ENCODE measurements at places on chromosomes 6 and 20.

DNA sequence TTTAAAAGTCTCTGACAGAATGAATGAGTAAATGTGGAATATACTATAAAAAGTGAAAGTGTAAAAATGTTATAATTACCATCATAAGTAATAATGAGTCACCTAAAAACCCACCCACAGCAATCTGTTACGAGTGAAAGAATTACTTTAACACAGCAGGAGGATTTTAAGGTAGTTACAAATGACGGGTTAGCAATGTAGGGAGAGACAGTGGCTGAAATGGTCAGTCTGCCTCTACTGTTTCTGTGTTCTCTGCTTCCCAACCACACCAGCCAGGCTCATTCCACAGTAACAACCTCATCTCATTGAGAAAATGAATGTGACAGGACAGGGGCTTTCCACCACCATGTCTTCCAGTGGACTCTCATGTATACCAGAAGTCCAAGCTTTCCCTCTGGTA is 124.4 kb upstream of the KCNK16 start:
- no peak for DNase-seq

GRCh38 chr6:167208819-167209576 is 51.2 kb upstream of the GPR31 start:
- DNase-seq = no peak

DNA sequence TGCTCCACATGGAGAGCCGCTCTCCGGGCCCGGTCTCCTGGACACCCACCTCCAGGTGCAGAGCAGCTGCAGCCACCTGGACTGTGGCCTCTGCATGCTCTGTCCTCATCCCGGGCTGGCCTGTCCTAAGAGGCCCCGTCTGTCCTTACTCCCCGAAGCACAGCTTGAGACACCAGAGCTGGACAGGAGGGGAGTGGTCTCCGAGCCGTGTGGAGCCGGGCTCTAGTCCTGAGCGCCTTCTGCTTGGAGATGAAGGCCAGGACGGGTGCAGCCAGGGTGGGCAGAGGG is 6.7 kb upstream of the NTSR1 start:
- no peak for DNase-seq

- peak; percentile 29 for DNase-seq
Observed at GRCh38 chr6:106097411-106098231, 11.5 kb downstream of the PRDM1 start.

- no peak for DNase-seq
Observed at GRCh38 chr6:50305660-50306059, 255.9 kb upstream of the DEFB112 start.

- peak; percentile 11 for DNase-seq
Observed at GRCh38 chr6:150813993-150814359, 51.5 kb upstream of the MTHFD1L start.

DNA sequence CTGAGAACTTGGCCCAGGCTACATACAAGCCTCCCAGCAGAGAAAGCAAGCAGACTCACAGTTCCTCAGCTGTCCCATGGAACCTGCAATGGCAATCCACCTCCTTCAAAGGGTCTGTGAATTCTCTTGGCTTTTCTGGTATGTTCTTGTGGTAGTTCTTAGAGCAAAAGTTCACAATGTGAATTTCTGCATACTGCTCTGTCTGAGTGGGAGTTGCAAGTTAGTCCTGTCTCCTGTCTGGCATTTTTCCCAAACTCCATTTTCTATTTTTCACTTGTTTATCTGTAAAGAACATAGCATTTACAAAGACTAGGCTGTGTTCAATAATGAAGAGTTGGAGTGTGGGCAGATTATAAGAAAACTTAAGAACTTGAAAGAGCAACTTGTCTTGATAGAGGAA is 269.9 kb downstream of the BCKDHB start:
- DNase-seq = no peak

GRCh38 chr20:48856130-48856529 is 28.3 kb upstream of the PREX1 start:
- no peak for DNase-seq

- peak; percentile 46 for DNase-seq
Observed at GRCh38 chr6:55069132-55069781, 105.1 kb upstream of the HCRTR2 start.

DNA sequence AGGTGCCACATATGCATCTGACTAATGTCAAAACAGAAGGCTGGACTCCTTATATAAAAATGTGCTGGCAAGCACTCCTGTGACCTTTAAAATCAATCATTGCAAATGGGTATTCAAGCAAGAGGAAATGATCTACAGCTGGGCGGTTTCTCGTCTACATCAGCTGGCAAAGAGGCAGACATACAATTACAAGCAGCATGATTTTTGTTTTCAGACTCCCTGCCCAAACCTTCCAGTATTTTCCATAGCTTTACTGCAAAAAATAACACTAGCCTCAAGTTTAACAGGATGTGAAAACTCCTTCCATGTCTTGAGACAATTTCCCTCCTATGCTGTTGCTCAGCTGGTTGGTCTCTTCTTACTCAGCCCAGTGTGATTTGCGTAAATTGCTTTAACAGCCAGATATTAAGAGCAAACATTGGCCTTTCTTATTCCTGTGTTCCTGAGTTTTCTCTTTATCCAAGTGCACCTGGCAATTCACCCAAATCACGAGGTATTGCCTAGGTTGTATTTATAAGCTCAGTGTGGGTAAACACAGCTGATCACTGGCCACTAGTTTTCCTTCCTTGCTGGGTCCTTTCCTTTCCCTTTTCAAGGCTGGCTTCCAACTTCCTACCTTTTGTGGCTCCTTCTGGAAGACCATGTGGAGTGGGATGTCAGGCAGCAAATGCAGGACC is 130.4 kb downstream of the MOXD1 start:
- DNase-seq = no peak

DNA sequence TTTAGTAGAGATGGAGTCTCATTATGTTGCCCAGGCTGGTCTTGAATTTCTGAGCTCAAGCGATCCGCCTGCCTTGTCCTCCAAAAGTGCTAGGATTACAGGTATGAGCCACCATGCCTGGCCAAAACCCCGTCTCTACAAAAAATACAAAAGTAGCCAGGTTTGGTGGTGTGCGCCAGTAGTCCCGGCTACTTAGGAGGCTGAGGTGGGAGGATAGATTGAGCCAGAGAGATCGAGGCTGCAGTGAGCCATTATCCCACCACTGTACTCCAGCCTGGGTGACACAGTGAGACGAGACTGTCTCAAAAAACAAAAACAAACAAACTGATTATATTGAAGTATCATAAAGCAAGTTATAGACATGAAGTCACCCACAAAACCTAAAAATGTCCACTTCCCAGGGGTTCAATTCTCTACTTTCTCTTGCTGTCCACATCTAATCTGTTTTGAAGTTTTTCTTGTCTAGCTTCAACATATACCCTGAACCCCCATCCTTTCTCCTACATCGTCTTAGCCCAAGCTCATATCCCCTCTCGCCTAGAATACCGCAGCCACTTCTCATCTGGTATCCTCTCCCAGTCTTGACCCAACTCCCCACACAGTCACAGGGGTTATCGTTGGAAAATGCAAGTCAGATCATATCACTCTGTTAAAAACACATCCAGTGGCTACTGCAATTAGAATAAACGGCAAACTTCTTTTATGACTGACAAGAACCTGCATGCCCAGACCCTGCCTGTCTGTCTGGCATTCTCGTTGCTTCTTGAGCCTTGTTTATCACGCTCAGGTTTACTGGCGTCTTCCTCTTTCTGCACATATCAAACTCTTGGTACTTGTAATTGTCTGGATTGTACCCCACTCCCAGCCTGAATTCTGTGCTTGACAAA is 20.1 kb upstream of the NCOA3 start:
- DNase-seq = no peak

GRCh38 chr6:23828861-23829260 is 297.2 kb upstream of the NRSN1 start:
- DNase-seq = no peak

GRCh38 chr6:66245231-66245630 is 538.2 kb upstream of the EYS start:
- no peak for DNase-seq

DNA sequence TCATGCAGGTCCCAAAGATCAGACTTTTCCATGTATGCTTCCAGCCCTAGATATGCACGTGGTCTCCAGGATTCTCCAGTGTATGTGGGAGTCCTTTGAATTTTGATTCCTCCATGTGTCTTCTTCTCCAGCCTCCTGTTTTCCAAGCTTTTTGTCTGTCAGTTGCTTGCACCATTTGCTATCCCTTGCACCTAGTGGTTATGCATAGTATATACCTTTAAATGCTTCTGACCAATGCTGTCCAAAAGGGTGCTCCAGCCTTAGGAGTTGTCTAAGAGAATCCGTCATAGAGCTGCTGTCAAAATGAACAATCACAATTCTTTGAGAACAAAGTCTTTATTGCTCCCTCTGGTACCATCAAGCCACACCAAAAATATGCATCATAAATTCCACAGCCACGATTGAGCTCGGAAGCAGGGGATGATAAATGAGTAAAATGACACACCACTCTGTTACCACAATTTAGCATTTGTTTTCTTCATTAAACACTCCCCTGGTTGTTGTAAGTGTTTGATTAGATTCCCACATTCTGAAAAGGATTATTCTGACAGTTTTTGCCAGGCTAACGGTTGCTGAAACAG is 706.2 kb upstream of the GJE1 start:
- no peak for DNase-seq

DNA sequence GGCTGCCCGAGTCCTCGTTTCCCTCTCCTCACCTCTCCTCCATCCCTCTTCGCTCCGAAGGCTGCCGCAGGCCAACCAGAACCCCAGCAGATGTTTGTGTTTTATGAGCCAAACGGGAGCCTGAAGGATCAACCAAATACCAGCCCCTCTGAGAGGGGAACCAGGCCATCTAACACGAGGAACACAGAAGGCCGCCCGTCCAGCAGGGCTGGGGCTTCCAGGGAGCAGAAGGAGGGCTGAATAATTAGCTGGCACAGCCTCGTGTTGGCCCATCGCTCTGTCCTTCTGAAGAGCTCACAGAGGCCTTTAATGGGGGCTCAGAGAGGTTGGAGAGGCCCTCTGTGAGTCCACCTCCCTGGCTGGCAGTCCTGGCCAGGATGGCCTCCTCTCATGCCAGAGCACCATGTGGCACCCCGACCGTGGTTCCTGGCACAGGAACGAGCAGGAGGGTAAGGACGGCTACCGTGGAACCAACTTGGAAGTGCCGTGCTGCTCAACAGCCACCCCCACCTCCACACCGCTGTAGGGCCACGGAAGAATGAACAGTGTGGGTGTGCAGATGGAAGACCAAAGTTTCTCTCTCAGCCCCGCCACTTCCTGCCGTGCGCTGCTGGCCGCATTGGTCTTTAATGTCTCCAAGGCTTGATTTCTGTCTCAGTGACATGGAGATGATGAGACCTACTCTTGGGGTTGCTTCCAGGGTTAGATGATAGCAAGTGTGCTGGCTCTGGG is 155.2 kb downstream of the SCML4 start:
- DNase-seq = no peak

- DNase-seq = no peak
Observed at GRCh38 chr20:62838128-62838891, 21.5 kb downstream of the COL9A3 start.

- DNase-seq = no peak
Observed at GRCh38 chr6:85669735-85670194, 27.1 kb upstream of the SYNCRIP start.

DNA sequence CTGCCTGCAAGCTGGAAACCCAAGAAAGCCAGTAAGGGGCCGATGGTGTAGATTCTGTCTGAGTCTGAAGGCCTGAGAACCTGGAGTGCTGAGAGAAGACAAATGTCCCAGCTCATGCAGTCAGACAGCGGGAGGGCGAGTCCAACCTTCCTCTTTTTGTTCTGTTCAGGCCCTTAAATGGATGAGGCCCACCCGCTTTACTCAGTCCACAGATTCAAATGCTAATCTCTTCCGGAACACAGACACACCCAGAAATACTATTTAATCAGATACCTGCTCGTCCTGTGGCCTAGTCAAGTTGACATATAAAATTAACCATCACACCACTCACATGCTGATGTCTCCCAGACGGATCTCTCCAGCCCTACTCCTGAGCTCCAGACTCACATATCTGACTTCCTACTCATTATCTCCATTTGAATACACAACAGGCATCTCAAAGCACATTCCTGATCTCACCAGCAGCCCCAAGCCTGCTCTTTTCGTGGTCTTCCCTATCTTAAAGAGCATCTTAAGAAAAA is 26.7 kb upstream of the SRC start:
- peak; percentile 41 for DNase-seq

DNA sequence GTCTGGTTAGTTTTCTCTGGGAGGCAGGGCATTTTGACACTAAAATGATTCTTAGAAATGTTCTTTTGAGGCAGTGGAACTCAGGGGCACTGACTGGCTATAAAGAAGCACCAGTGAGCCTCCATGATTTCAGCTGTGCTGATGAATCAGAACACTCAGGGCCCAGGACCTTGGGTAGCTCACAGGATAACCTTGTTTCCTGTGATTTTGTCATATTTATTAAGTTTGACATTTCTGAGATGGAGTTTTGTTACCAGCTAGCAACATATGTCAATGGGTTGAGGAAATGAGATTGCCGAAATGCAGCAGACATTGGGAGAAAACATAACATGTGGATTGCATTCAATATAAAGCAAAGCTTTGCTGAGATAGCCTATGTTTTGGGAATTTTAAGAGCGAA is 802.4 kb downstream of the EYS start:
- no peak for DNase-seq

DNA sequence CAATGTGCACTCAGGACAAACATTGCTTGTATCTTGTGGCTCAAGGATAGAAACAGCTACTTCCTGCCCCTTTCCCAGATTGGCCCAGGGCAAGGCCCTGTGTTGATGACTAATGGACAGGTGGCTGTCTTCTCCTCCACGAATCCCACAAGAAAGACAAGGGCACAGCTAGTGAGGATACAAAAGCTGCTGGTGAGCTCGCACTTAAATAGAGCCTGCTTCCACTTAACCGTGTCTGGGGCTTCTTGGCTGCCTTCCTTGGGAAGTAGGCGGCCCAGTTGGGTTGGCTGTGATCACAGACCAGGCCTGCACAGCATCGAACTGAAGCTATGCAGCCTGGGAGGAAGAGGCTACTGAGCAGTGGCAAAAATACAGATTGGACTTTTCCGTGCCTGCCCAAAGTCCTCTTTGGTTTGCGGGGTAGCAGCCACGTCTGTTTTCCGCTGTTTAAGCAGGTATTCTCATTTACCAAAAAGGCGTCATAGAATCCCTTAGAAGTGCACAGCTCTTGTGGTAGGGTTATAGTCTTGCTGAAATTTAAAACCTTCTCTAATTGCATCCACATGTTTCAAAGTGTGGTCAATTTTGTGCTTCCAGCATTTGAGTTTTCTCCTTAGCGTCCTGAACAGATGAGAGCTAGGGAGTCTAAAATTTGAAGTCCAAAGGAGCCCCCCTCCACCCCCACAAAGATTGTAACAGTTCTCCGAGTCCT is 23.0 kb upstream of the NAA20 start:
- peak; percentile 61 for DNase-seq

DNA sequence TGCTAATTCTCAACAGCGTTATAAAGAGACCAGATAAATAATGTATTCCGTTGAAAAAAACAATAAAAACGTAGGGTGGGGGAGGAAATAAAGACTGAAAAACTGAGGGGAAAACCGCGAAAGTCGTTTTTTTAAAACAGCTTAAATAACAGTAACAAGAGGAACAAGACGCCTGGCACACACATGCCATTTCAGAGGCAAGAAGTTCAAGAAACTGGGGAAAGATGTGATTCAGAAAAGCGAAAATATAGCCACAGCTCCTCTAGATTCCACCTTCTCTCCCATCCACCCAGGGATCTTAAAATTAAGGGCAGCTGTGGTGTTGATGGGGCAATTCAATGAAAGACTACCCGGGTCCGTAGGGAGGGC is 1.3 kb downstream of the EPB41L2 start:
- DNase-seq = peak; percentile 16

GRCh38 chr6:9437836-9438235 is 977.0 kb downstream of the TFAP2A start:
- no peak for DNase-seq

GRCh38 chr6:149380523-149380922 is 19.5 kb upstream of the SUMO4 start:
- DNase-seq = no peak

- no peak for DNase-seq
Observed at GRCh38 chr6:3349388-3350251, 90.9 kb downstream of the PSMG4 start.
